ENCODE measurements at places on chromosomes 16 and 17. TPM values are rescaled to one million over a fixed set of nuclear protein-coding genes. Genes with fewer than 3 reads are reported as not detected.

PRAC1 gene
- total RNA-seq = not detected

- peak overlapping the region; percentile 76 for H3K4me3 ChIP-seq
- H3K27ac ChIP-seq = peak overlapping the region; percentile 80
- H3K27me3 ChIP-seq = peaks cover 3% of the 10 kb centered on the region
These were observed 2.2 kb upstream of the PLXDC1 start for GRCh38 chr17:39153599-39154051.

GRCh38 chr16:88775825-88776224 is 9.2 kb downstream of the PIEZO1 start:
- no peaks in the 10 kb centered on the region for H3K4me1 ChIP-seq
- H3K27ac ChIP-seq = no peak overlapping the region
- no peaks in the 10 kb centered on the region for H3K27me3 ChIP-seq
- H3K4me3 ChIP-seq = no peak overlapping the region
- DNase-seq = no peak

DNA sequence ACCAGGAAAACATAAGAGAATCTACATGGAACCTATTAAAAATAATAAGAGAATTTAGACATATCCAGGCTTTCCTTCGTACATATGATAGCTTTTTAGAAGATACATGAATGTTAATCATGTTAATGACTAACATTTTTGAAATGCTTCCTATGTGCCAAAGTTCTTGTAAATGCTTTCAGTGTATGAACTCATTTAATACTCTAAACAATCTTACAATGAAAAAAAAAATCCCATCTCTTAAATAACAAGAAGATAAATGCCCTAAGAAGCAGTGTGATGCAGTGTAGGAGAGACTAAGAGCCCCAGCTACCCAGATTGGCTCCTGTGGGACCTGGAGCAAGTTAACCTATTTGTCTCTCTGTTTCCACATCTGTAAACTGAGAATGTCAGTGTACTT is 220.4 kb upstream of the MYOCD start:
- no peaks in the 10 kb centered on the region for H3K27me3 ChIP-seq
- no peaks in the 10 kb centered on the region for H3K36me3 ChIP-seq
- no peak overlapping the region for H3K27ac ChIP-seq
- no peak overlapping the region for H3K4me3 ChIP-seq
- no peak for DNase-seq

- H3K36me3 ChIP-seq = no peaks in the 10 kb centered on the region
- H3K27ac ChIP-seq = no peak overlapping the region
- H3K27me3 ChIP-seq = no peaks in the 10 kb centered on the region
- H3K4me1 ChIP-seq = no peaks in the 10 kb centered on the region
These were observed 97.8 kb downstream of the TMEM100 start for GRCh38 chr17:55624772-55625433.

DNA sequence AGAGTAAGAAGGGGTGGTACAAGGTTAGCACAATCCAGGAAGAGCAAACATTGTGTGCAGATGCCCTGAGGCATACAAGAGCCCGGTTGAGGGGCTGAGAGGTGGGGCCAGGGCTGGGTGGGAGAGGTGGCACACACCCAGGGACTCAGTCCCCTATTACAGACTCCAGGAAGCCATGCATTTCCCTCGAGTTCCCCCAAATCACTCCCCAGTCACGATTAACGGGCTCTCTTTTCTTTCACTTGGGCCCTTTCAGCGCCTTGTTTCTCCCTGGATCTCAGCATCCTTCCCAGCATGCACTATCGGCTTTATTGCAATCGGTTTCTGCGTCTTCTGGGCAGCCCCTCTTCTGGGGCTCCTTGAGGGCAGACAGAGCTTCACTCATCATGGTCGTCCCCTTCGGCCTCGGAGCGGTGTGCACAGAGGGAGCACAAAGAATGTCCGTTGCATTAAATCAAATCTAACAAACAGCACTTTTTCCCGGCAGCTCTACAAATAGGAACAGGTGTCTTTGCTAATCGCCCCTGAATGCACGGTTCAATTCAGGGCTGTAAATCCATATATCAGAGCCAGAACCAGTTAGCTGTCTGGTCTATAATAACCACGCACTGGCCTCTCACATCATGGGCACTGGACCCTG is 184.6 kb upstream of the HSBP1 start:
- no peak for DNase-seq
- no peak overlapping the region for H3K4me3 ChIP-seq
- H3K36me3 ChIP-seq = no peaks in the 10 kb centered on the region
- no peaks in the 10 kb centered on the region for H3K4me1 ChIP-seq
- H3K27me3 ChIP-seq = no peaks in the 10 kb centered on the region

DNA sequence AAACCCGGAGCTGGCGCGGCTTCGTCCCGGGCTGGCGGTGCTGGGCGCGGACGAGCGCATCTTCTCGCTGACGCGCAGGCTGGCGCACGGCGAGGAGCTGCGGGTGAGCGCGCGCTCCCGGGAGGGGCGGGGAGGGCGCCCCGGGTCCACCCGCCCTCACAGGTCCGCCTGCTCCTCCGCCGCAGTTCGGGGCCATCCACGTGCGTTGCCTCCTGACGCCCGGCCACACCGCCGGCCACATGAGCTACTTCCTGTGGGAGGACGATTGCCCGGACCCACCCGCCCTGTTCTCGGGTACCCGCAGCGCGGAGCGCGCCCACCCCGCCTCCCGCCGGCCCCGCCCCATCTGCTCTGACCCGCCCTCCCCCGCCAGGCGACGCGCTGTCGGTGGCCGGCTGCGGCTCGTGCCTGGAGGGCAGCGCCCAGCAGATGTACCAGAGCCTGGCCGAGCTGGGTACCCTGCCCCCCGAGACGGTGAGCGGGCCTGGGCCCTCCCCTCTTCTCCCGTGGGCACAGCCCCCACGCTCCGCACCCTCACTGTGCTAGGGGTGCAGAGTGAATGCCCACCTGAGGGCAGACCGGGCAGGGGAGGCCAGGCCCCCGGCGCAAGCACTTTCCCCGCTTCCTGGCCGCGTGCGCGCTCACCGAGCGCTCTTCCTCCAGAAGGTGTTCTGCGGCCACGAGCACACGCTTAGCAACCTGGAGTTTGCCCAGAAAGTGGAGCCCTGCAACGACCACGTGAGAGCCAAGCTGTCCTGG is 1.4 kb downstream of the HAGHL start:
- H3K4me3 ChIP-seq = peak overlapping the region; percentile 25
- no peak overlapping the region for H3K27ac ChIP-seq
- no peaks in the 10 kb centered on the region for H3K36me3 ChIP-seq
- H3K4me1 ChIP-seq = peaks cover 15% of the 10 kb centered on the region
- DNase-seq = no peak

DNA sequence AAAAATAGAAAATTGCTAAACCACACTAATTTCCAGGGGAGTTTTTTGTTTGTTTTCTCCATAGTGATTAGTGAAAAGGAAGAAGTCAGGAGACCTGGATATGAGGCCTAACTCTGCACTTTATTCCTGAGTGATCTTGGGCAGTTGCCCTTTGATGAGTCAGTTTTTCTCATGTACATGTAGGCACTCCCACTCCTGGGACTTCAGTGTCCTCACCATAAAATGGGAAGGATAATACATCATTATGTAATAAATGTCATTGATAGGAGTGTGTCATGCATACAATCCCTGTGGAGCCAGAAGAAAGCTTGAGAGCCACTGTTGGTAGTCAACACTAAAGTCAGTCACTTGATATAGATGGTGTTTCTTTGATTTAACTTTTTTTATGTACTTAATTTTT is 32.5 kb downstream of the WIPF2 start:
- peaks cover 2% of the 10 kb centered on the region for H3K36me3 ChIP-seq
- no peak overlapping the region for H3K27ac ChIP-seq
- H3K27me3 ChIP-seq = no peaks in the 10 kb centered on the region
- H3K4me3 ChIP-seq = no peak overlapping the region

VEZF1 gene
- 15.5 TPM for total RNA-seq

EVPLL gene
- total RNA-seq = 1.6 TPM

GRCh38 chr17:62572888-62573401 is 54.5 kb upstream of the MRC2 start:
- no peaks in the 10 kb centered on the region for H3K4me1 ChIP-seq
- DNase-seq = no peak
- H3K27ac ChIP-seq = no peak overlapping the region
- no peaks in the 10 kb centered on the region for H3K27me3 ChIP-seq
- peaks cover 16% of the 10 kb centered on the region for H3K36me3 ChIP-seq
- no peak overlapping the region for H3K4me3 ChIP-seq

HOXB2 gene
- total RNA-seq = 1.5 TPM

DNA sequence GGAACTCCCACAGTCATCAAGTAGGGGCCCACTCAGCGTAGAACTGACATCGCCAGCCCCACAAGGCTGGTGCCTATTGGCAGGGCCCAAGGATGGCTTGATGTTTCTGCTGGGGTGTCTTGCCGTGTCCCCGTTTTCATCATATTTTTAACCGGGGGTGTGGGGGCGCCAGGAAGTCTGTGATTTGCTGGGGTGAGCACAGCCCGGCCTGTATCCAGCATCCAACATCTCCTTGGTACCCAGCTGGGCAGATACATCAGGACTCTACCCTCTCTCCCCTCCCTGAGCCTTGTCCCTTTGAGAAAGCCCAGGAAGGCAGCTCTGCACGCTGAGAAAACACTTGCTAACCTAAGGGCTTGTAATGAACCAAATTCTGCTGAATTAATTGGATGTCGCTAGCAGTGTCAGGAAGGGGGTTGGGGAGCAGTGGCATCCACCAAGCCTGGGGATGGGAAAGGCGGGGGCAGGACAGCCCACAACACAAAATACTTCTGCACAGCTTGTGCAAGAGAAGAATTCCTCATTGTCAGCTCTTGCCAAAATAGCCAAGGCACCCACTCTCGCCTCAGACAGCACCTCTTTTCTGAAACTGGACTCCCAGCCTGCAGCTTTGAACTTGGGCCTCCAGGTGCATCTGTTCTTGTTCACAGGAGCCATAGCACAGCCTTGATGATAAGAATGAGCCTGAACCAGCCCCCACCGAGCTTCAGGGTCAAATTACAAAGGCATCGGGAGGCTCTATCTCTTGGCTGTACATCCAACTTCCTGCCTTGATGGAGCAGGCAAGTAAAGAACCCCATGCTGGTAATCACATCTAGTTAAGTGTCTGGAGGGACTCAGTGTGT is 63.7 kb upstream of the LYRM9 start:
- H3K4me1 ChIP-seq = no peaks in the 10 kb centered on the region
- no peak overlapping the region for H3K27ac ChIP-seq
- no peaks in the 10 kb centered on the region for H3K27me3 ChIP-seq
- DNase-seq = no peak

GRCh38 chr17:61307905-61308886 is 91.4 kb upstream of the TBX2 start:
- peaks cover 10% of the 10 kb centered on the region for H3K4me1 ChIP-seq
- DNase-seq = no peak
- H3K27me3 ChIP-seq = no peaks in the 10 kb centered on the region
- no peaks in the 10 kb centered on the region for H3K36me3 ChIP-seq
- H3K4me3 ChIP-seq = no peak overlapping the region

KRTAP2-2 gene
- total RNA-seq = not detected

GRCh38 chr16:76277460-76278030 is 344 bp downstream of the CNTNAP4 start:
- no peak for DNase-seq
- no peak overlapping the region for H3K4me3 ChIP-seq
- no peaks in the 10 kb centered on the region for H3K27me3 ChIP-seq
- no peaks in the 10 kb centered on the region for H3K36me3 ChIP-seq

DNA sequence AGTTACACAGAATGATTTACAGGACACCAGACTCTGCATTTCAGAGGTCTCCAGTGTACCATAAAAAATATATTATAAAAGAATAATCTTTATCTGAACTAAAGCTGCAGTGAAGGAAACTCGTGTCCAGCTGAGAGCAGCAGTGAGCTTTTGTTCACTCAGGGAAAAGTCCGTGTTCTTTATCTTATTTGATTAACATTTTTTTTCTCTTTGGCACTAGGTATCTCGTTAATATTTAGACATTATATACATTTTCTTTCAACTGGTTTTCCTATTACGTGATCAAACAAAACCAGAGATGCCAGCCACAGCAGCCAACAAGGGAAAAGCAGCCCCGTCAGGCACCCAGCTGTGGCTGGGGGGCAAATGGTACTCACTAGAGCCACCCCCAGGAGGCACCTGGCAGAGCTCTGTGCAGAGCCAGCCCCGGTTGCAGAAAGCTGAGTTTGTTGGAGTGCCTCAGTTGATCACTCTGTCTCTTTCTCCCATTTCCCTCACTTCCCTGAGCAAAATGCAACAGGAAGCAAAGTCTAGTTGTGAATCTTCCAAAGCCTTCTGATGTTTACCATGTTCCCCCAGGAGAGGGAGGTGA is 1.1 kb upstream of the HS3ST4 start:
- H3K4me1 ChIP-seq = no peaks in the 10 kb centered on the region
- H3K4me3 ChIP-seq = no peak overlapping the region
- H3K27me3 ChIP-seq = no peaks in the 10 kb centered on the region

NEK8 gene
- 3.3 TPM for total RNA-seq

ADCY7 gene
- 4.2 TPM for total RNA-seq

INPP5K gene
- total RNA-seq = 14.1 TPM

CACNG1 gene
- not detected for total RNA-seq

- H3K27me3 ChIP-seq = no peaks in the 10 kb centered on the region
- no peak overlapping the region for H3K4me3 ChIP-seq
- no peak overlapping the region for H3K27ac ChIP-seq
- no peak for DNase-seq
- H3K36me3 ChIP-seq = peaks cover 21% of the 10 kb centered on the region
These were observed 76.6 kb downstream of the ZZEF1 start for GRCh38 chr17:4066210-4066609.

TEN1 gene
- total RNA-seq = 15.1 TPM

DNA sequence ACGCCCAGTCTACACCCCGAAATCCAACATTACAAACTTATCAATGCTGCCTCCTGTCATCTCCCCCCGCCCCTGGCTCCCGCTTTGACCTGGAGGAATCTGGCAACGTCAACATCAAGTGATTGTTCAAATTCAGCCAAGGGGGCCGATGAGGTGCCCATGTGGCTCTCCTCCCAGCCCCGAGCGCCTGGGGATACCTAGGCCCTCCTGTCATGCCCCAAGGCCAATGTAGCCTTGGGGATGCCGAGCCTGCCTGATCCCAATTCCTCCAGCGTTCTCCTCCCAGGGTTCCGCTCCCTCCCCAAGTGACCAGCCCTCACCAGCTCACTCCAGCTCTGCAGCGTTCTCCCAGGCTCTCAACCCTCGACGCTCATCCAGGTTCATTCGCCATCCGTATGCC is 59.4 kb downstream of the NXN start:
- H3K27me3 ChIP-seq = no peaks in the 10 kb centered on the region
- no peaks in the 10 kb centered on the region for H3K36me3 ChIP-seq
- no peak overlapping the region for H3K27ac ChIP-seq

GRCh38 chr16:81975637-81976036 is 35.6 kb downstream of the SDR42E1 start:
- no peak overlapping the region for H3K27ac ChIP-seq
- no peaks in the 10 kb centered on the region for H3K4me1 ChIP-seq

DNA sequence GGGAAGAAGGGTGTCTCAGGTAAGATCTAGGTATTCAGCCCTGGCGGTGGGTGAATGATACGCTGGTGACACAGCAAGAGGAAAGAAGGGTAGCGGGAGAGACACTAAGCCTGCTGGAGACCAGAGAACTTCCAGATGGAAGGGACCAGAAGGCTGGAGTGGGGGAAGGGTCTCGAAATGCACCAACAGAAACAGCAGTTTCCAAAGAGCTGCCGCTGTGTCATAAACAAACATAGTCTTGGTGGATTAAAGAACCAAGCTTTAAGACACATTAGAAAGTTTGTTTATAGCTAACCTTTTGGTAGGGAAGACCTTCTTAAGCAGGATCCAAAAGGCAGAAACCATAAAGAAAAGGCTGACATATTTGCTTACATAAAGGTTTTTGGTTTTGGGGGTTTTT is 20.9 kb downstream of the TRPV3 start:
- H3K4me1 ChIP-seq = no peaks in the 10 kb centered on the region
- no peak overlapping the region for H3K4me3 ChIP-seq
- DNase-seq = no peak
- no peaks in the 10 kb centered on the region for H3K27me3 ChIP-seq

GRCh38 chr17:54727624-54728023 is 173.0 kb upstream of the TOM1L1 start:
- no peak overlapping the region for H3K4me3 ChIP-seq
- H3K27me3 ChIP-seq = no peaks in the 10 kb centered on the region
- no peak overlapping the region for H3K27ac ChIP-seq

SDR42E2 gene
- total RNA-seq = not detected
